ENCODE measurements at places on chromosomes 2 and 18.

- DNase-seq: no peak
Measured at GRCh38 chr2:74474899-74475298, 2.4 kb upstream of the MRPL53 start.

GRCh38 chr2:37168217-37168981, 11.6 kb upstream of the EIF2AK2 start:
- no peak for DNase-seq

DNA sequence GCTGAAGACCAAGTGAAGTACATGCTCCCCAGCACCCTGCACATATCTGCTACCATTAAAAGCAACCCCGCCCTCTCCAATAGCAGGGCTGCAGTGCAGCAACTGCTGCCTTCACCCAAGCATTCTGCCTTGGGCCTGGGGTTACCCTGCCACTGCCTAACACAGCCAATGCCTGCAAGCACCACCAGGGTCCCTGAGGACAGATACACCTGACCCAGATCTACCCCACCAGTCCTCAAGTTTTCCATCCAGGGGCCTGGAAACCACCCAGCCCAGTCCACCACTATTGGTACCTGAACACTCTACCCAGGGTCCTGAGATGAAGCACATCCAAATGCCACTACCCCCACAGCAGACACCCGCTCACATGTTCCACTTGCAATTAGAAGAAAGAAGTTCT, 181.1 kb upstream of the RBBP8 start:
- DNase-seq: no peak

- DNase-seq: no peak
Measured at GRCh38 chr18:39991696-39992265, 1963.3 kb upstream of the PIK3C3 start.

- DNase-seq: no peak
Measured at GRCh38 chr2:45300026-45300750, 290.9 kb upstream of the SIX2 start.

GRCh38 chr2:231717281-231718171, 9.2 kb downstream of the PTMA start:
- DNase-seq: no peak

DNA sequence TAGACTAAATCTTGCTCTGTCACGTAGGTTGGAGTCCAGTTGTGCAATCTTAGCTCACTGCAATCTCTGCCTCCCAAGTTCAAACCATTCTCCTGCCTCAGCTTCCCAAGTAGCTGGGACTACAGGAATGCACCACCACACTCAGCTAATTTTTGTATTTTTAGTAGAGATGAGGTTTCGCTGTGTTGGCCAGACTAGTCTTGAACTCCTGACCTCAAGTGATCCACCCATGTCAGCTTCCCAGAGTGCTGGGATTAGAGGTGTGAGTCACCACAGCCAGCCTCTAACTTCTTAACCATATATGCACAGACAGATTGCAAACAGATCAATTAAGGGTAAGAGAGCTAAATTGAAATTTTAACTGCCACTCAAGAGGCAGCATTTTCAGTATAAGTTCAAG, 22.1 kb upstream of the CNGA3 start:
- DNase-seq: no peak

- no peak for DNase-seq
Measured at GRCh38 chr2:215019521-215020145, 118.8 kb downstream of the ABCA12 start.

- DNase-seq: no peak
Measured at GRCh38 chr2:38613849-38614213, 11.1 kb upstream of the HNRNPLL start.

GRCh38 chr2:75525434-75526310, 35.1 kb downstream of the EVA1A start:
- no peak for DNase-seq

DNA sequence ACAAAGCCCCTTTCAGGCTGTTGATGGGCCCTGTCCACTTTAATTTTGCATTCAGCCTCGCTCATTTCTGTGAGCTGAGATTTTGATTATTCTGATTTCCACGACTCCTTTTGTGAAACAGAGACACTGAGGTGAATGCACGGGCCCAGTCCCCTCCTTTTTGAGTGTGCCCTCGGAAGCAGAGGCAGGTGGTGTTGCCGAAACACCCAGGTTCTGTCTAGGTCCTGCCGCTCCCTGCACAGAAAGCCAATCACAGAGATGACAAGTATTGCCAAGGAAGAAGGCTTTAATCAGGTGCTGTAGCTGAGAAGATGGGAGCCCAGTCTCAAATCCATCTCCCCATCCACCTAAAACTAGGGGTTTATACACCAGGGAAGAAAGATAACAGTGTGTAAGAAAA, 44.2 kb upstream of the EDAR start:
- no peak for DNase-seq

- no peak for DNase-seq
Measured at GRCh38 chr2:157024129-157024528, 233.4 kb upstream of the GALNT5 start.

DNA sequence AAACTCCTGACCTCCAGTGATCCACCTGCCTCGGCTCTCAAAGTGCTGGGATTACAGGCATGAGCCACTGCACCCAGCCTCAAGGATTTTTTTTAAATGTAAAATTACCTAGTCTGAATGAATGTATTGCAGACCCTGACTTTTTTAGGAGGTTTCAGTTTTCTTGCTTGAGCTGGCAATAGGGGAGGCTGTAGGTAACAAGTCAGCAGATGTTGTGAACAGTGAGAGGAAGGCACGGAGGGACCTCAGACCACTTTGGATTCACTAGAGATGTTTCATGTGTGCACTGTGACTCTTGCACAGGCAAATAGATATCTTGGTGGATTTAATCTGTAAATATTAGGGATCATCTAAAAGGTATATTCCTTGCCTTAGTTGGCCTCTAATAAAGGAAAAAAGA, 6.4 kb downstream of the NDUFV2 start:
- DNase-seq: no peak

DNA sequence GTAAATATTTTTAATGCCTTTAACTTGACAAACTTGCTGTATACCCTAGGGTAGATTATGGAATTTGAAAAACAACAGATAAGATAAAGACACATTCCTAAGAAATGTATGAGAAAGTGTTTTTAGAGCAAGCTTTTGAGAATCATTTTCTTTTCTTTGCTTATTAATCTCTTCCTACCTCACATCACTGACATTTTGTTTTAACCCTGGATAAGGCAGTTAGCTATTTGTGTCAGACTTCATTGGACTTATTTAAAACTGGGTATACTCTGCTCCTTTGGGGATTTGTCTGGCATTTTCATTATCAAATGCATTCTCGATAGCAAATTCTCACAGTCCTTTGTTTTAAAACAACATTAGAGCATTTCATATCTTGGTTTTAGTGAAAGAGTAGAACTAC, 17.2 kb downstream of the EML4 start:
- no peak for DNase-seq

GRCh38 chr18:49630246-49630699, 68.4 kb downstream of the LIPG start:
- peak; percentile 10 for DNase-seq

GRCh38 chr2:15147591-15147990, 413.5 kb downstream of the NBAS start:
- DNase-seq: no peak

- DNase-seq: no peak
Measured at GRCh38 chr2:64819361-64819760, 165.6 kb upstream of the SERTAD2 start.

DNA sequence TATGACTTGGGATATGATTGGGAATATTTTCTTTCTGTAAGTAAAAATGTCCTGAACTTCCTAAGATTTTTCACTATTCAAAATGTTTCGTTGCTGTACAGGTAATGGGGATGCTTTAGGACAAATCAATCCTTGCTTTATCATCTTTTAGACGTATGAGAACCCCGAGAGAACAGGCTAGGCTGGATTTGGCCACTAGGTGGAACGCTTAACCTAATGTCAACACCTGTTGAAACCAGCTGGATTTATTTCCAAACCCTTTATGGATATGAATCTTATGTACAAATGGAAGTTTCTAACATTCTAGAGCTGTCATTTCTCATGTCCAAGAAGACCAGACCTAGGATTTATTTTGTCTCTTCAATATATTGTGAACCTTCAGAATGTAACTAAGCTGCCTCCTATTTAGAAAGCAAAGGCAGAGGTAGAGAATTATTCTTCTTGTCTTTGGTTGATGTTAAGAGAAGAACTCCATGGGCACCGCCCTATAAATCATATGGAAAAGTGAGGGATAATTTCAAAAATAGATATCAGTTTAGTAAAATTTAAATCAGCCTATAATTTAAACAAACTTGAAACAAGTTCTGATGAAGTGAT, 96.7 kb downstream of the PMAIP1 start:
- DNase-seq: no peak

GRCh38 chr2:182898718-182899117, 32.3 kb upstream of the FRZB start:
- DNase-seq: no peak

DNA sequence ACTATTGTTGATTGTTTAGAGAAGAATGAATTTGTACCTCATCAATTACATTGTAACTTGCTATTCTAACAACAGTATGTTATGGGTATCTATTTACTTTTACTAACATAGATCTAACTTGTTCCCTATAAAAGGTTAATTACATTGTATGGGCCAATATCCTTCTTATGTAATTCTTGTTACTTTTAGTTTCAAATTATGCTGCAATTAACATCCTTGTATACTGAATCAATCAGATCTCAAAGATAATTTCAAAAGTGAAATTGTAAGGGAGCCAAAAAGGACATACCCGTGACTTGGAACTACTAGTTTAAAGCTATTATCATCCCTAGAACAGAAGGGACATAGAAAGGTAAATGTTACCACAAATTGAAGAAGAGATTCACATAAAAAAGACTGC, 79.9 kb upstream of the RIT2 start:
- no peak for DNase-seq

DNA sequence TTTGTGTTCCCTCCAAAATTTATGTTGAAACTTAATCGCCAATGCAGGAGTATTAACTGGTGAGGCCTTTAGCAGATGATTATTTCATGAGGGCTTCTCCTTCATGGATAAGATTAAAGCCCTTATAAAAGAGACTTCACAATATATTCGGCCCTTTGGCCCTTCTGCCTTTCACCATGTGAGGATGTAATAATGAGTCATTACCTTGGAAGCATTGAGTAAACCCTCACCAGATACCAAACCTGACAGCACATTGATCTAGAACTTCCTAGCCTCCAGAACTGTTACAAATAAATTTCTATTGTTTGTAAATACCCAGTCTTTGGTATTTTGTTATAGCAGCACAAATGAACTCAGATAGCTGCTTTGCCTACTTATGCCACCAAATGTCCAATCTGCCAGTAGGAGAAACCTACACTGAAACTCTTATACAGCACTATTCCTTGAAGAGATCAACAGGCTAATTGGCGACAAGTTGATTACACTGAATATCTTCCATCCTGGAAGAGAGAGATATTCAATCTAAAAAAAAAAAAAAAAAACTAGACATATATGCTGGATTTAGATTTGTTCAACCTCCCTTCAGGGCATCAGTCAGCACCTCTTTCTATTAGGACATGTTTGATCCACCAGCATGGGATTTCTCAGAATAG, 125.9 kb upstream of the COL5A2 start:
- DNase-seq: no peak

- DNase-seq: no peak
Measured at GRCh38 chr2:11708106-11708505, 38.1 kb upstream of the NTSR2 start.

DNA sequence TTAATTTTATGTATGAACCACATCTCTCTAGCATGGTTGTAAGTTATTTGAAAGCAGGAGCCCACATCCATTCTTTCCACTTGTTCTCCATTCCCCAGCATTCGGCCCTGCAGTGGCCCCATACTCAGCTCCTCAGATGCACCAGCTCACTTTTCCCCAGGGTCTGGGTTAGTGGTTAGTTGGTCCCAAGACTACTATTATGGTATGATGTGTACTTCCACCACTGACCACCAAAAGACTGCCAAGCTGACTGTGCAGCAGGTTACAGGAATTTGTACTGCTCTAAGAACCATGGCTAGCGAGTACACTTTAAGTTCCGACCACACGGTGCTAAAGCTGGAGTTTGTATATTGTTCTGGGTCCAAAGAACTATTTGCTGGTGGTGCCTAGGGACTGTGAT, 413.6 kb upstream of the TCF4 start:
- DNase-seq: no peak

- DNase-seq: no peak
Measured at GRCh38 chr18:45734944-45735343, 11.0 kb downstream of the SLC14A1 start.

- DNase-seq: no peak
Measured at GRCh38 chr2:62141142-62141740, 54.7 kb upstream of the B3GNT2 start.

- no peak for DNase-seq
Measured at GRCh38 chr2:229118927-229119326, 152.2 kb downstream of the PID1 start.

DNA sequence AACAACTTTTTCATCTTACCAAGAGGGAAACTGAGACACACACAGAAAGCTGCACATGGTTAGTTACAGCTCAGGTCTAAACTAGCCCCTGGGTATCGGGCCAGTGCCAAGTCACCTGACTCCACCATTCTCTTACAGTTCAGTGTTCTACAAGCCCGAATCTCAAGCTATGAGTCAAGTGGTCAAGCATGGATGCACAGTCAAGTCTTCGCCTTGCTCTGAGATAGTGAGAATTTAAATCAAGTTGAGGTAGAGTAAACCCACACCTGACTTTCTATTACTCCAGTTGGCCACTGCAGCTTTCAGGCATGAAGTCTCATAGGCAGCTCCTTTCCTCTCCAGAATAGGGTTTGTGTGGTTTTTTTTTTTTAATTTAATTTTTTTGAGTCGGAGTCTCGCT, 34.5 kb upstream of the ARL5A start:
- no peak for DNase-seq

GRCh38 chr18:69885841-69886531, 61.7 kb downstream of the CD226 start:
- DNase-seq: no peak

DNA sequence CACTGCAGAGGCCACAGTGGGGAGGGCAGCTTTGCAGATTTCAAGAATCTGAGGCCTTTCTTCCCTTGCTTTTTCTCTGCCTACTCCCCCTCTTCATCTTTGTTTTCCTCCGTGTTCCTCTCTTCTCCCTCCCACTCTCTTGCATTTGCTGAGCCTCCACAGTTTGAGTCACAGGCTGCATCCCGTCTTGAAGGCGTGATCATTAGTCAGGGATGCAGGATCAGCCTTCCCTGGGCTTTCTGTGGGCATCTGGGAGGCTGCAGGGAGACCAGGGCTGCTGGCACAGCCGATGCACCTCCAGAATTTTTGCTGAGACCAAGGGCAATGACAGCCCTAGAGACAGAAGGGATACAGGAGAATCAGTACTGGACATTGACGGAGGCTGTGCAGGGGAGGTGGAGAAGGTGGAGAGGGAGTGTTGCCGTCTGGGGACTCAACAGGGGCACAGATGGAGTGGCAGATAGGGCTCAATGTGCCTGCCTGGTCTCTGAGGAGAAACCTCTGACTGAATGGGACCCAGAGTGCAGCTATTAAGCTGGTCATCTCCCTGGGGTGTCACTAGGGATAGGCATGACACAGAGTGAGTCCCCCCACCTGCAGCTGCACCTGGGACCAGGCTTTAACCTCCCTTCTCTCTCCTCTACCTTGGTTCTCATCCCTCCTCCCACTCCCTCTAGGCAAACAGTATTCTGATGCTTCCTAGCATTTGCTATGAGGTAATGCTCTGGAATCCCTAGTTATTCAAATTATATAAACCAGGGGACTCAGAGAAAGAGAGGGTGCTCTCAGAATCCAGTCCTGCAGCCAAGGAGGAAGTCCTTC, 29.0 kb upstream of the DNAJC27 start:
- DNase-seq: no peak

Measured in ecto neural progenitor cell (in vitro differentiated cells).